ENCODE measurements at places on chromosomes 3 and 15.

DNA sequence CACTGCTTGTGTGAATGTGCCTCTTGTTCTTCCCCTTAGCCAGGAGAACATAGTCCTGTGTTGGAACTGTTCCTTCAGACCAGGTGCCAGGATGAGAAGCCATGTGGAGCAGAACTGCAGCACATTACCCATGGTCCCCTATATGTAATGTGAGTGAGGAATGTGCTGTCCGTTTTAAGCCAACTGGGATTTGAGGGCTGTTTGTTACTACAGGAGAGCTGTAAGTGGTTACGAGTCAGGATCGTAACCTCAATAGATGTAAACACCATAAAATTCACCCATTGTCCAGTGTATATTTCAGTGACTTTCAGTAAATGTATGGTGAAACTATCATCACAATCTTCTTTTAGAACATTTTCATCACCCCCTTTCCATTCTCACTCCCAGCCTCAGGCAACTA, 10.1 kb upstream of the SCAP start:
- no peak for DNase-seq

- DNase-seq = no peak
Measured at GRCh38 chr3:5841599-5841998, 654.1 kb downstream of the EDEM1 start.

GRCh38 chr3:158381262-158381868, 189.6 kb upstream of the MLF1 start:
- no peak for DNase-seq

DNA sequence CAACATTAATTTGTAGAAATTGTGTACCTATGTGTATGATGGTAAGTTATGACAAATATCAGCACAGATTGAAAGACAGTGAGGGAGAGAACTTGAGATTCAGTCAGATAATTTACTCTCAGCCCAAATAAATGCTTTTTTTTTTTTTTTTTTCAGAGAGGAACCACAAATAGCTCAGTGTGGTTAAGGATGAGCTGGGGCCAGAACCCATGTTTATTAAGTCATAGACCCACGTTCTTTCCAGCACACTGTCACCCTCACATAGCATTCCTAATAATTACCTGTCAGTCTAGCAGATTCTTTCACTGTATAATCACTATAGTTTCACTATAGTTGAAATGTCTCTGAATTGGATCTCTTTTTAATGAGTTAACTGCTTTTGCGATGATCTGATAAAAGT, 246.1 kb downstream of the ZIC1 start:
- DNase-seq = no peak

- no peak for DNase-seq
Measured at GRCh38 chr15:96355568-96356187, 25.2 kb downstream of the NR2F2 start.

DNA sequence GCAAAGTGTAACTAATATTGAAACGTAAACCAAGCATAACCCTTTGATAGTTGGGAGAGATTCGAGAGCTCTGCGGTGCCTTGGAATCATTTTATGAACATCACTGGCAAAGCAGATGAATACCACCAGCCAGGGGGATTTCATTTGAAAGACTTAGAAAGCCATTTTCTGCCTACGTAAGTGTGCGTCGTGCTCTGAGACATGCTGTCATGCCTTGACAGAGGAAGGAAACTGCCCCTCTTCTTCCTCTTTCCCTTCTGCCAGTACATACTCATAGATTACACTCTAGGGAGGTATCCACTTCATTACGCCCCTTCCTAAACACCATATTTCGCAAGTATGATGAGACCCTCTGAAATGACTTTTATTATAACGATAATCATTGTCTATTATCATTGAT, 3.3 kb upstream of the MTHFS start:
- DNase-seq = peak; percentile 20

GRCh38 chr3:156371701-156372100, 183.2 kb downstream of the SSR3 start:
- no peak for DNase-seq

DNA sequence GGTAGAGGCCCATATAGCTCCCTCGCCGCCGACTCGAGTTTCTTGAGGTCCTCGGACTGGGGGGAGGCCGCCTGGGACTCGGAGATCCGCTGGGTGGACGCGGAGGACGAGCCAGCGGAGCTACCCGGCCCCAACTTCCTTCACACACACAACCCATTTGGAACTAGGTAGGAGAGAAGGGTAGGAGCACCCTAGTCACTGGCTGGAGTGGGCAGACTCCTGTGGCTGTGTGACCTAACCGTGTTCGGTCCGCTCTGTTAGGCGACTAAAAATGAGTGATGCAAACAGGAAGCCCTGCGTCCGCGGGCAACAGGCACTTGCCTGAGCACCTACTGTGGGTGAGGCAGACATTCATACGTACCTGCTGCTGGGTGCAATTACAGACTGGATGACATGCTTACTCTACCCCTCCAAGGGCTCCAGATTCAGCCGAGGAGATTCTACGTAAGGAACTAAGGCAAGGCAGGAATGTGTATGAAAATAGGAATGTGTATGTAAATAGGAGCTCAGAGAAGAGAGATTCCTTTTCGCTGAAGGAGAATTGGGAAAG, 4.6 kb upstream of the SIN3A start:
- DNase-seq = peak; percentile 63

DNA sequence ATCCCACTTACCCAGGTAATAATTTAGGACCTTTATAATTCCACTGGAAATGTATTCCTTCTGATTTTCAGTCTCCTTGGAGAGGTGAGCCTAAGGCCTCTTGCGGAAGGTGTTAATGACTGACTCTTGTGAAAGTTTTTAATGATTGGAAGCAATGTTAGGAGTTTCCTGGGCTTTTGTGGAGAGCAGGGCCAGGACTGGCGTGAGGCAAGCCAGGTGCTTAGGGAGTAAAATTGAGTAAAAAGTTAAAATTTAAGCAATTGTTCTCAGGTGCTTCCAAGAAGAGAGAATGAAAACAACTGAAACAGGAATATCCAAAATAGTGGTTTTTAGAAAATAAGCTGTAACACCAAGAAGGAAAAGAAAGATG, 130.6 kb upstream of the TGFBR2 start:
- no peak for DNase-seq

DNA sequence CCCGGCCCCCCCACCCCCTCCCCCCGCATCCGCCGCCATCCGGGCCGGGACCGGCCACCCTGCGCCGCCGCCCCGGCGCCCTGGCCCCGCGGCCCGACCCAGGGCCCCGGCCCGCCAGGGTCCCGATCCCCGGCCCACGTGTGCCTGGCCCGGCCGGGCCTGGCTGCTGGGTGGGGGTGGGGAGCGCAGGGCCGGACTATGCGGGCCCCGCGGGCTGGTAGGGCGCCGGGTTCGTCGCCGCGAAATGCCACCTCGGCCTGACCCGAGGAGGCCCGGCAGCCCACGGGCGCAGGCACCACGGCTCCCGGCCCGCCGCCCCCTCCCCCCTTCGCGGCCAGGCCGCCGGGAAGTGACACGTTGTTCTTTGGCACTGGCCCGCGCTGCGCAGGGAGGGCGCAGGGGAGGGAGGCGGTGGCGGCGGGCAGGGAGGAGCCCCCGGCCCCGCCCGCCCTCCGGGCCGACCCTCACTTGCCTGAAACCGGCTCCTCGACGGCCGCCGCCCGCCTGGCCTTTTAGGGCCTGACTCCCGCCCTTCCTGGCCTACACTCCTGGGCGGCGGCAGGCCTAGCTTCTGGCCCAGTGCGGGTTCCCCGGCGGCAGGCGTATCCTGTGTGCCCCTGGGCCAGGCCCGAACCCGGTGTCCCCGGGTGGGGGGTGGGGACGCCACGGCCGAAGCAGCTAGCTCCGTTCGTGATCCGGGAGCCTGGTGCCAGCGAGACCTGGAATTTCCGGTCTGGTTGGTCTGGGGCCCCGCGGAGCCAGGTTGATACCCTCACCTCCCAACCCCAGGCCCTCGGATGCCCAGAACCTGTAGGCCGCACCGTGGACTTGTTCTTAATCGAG, 515 bp downstream of the EIF4G1 start:
- DNase-seq = peak; percentile 75

DNA sequence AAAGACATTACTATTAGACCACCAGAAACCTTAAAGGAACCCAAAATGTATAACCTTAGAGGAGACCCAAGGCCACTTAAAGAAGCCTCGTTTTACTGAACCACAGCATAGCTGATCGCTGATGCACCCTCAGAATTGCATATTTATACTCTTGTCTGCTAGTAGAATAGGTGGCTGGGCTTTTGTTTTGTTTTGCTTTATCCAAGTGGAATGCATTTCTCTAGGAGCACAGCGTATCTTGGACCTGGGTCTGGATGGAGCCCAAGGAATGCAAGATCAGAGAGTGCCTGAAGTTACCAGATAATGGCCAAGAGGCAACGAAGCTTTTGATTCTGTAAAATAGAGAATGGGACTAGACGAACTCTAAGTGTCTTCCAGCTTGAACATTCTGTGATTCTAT, 129.2 kb upstream of the COL8A1 start:
- DNase-seq = no peak

DNA sequence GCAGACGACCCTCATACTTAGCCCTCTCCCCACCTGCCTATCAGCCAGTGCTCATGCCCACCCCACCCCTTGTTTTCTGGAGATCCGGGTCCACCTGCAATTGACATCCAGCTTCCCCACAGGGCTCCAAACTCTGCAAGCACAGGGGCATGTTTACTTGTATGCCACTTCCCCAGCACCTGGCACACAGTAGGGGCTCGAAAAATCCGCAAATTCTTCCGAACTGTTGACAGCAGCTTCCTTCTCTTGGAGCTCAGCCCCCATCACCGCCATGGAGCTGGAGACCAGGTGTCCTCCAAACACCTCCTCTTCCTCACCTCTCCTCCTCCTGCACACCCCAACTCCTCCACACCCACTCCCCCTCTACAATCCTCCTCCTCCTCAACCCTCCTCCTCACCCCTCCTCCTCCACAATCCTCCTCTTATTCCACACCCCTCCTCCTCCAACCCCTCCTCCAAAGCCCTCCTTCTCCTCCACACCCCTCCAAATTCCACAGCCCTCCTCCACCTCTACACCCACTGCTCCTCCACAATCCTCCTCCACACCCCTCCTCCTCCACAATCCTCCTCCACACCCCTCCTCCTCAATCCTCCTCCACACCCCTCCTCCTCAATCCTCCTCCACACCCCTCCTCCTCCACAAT, 70.4 kb upstream of the BLM start:
- DNase-seq = no peak

- no peak for DNase-seq
Measured at GRCh38 chr15:38217191-38217595, 35.4 kb upstream of the SPRED1 start.

GRCh38 chr3:48433472-48434118, 3.7 kb upstream of the PLXNB1 start:
- no peak for DNase-seq

GRCh38 chr3:20013396-20013795, 1.3 kb upstream of the PP2D1 start:
- no peak for DNase-seq
